ENCODE measurements at places on chromosomes 7 and 10.

DNA sequence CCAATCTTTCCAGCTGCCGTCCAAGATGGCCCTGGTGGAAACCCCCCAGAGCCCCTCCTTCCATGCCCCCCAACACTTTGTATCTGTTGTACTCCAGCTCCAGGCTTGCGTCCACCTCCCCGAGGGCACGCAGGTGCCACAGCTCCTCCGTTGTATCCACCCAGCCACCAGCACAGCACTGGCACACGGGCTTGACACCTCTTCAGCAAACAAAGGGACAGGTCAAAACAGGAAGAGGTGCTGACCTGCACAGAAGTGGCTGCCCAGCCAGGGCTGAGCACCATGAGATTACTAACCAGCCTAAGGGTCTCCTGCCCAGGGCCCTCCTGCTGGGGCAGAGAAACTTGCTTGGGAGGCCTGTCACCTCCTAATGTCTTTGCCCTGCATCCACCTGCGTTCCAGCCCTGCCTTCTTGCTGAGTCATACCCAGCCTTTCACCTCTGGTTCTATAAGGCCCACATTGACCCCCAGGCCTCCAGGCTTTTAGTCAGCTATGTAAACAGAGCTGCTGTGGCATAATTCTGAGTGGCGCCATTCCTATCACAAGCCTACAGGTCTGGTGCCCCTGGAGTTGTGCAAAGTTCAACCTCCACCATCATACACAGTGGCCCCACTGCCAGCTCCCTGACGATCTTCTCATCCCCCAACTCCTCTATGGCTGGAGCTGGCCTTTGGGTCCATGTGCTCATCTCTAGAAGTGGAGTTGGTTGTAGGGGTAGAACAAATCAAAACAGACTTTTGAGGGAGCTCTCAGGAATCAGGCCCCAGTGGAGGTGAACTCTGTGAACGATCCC lies 20.9 kb downstream of the SLC29A3 start:
- DNase-seq, result no peak

GRCh38 chr10:122034149-122034756 lies 45.3 kb downstream of the TACC2 start:
- DNase-seq, result no peak

DNA sequence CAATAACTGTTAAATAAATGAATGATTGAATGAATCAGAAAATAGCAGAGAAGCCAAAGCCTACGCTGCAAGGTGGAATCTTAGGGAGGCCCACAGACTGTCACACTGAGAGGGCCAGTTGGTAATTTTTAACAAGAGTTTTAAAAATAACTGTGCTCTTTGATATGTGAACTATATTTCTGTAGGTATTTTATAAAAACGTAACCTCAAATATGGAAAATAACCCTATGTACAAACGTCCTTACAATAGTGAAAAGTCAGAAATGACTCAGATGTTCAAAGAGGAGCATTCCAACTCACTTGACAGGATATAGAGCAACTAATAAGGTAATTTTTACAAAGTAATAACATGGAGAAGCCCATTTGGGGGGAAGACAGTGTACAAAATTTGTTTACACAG lies 18.9 kb upstream of the TMEM273 start:
- no peak for DNase-seq

- DNase-seq, result no peak
Measured at GRCh38 chr10:71266918-71267442, 52.1 kb upstream of the SLC29A3 start.

DNA sequence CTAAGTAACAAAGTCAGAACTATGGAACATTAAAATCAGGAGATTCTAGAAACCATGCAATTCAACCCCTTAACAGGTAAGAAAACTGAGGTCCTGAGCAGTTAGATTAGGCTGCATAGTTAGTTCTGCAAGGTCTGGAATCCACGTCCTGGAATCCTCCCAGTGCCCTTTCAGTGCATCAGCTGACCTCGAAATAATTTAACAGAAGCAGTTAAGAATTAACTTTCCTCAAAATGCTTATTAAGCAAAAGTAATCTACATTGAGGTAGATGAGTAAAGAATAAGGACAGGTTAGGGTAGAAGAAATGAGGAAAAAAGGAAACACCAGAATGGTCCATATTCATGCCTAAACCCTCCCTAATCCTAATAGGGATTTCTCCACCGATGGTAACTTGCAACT lies 37.6 kb downstream of the GSAP start:
- DNase-seq, result no peak

DNA sequence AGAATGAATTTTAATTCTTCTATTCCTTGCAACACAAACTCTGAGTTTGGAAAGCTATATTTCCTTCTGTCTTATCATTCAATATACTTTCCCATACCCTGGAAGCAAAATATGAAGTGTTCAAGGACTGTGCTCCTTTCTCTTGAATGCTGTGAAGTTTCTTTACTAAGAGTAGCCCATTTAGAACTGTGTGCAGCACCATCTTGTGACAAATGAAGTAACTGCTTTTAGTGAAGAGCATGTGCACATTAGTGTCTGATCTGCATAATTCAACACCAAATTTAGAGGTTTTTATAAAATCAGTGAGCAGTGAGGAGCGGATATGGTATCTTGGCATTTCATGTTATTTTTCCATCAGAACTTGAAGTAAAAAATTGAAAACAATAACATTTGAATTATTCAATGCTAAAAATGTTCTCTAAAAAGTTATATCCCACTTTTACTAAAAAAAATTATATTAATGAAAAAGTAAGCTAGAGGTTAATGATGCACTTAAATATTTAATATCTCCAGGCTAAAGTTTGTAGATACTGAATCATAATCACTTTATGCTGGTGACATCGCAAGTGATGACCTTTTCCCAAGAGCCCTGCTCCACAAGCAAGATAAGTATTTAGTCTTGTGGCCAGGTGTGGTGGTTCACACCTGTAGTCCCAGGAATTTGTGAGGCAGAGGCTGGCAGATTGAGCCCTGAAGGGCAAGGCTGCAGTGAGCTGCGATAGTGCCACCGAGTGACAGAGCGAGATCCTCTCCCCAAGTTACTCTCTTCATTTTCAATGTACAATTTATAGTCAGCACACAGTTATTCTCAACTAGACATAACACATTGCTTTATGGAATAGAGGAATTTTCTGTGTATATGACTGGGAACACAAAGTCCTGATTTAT lies 108.8 kb upstream of the PCLO start:
- DNase-seq, result no peak

GRCh38 chr10:1395481-1396296 lies 339.5 kb downstream of the WDR37 start:
- no peak for DNase-seq

- DNase-seq, result no peak
Measured at GRCh38 chr10:16648366-16648765, 126.7 kb upstream of the C1QL3 start.

Data from cortex of kidney (tissue), 1 donor.